ENCODE measurements at places on chromosomes 5 and 9.

DNA sequence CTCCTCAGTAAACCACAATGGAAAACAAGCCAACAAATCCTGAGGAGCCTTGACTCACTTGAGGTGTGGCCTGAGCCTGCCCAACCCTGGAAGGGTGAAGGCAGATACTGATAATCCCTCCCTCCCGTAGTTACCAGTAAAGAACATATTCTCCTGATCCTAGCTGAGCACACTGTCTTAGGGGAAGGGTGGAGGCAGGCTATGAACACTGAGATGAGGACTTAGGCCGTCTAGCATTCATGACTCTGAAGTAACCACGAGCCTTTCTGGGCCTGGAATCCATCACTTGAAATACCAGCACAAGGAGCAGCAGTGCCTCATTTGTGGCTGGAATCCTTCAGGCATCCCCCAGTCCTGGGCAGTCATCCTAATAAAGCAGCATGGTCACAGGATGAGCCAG, 124.5 kb upstream of the PRLR start:
- no peak for DNase-seq

DNA sequence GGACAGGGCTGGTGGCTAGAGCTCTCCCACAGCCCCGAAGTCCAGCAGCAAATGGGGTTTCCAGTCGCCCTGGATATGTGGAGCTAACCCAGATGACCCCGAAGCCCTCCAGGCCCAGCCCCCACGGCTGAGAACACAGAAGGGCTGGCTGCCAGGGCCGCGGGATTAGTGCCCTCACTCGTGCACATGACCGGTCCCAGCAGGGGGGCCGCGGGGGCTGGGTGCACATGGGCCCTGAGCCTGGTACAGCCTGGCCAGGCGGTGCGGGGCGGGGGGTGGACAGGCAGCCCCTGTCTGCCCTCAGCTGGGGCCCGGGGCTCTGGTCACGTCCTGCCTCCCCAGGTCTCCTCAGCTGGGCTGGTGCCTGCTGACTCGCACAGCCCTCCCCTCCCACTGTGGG, 5.9 kb downstream of the SSNA1 start:
- no peak for DNase-seq

GRCh38 chr9:82934949-82935348, 128.0 kb downstream of the RASEF start:
- no peak for DNase-seq

DNA sequence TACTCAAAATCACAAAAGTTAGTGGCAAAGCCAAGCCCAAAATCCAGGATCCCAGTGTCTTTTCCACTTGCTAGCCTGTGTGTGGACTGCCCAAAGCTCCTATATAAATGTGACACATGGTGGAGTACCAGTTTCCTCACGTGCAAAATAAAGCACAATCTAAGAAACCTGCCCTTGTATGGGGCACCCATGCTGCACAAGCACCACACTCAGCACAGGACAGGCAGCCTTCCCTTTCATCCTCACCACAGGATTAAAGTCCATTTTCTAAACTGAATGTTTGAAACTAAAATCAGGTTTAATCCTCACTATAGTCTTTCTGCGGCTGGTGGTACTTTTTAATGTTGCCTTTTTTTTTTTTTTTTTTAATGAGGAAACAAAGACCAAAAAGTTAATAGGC, 5.5 kb downstream of the CDK5RAP2 start:
- no peak for DNase-seq

GRCh38 chr9:130026583-130027340, 16.2 kb downstream of the FNBP1 start:
- no peak for DNase-seq

DNA sequence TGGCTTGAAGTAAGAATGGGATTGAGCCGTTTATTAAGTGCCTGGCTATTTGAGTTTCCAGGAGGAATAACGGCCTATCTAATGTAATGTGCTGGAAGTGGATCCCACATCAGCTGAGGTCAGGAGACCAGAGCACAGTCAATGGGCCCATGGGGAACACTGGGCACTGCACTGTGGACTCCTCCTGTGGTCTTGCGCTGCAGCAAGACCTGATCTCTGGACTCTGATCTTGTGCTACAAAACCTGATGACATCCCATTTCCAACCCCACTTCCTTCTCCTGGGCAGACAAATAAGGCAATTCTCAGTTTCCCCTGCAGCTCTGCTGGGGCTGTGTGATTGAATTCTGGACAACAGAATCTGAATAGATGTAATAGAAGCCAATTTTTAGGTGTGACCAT, 151.7 kb upstream of the ADCY2 start:
- no peak for DNase-seq

DNA sequence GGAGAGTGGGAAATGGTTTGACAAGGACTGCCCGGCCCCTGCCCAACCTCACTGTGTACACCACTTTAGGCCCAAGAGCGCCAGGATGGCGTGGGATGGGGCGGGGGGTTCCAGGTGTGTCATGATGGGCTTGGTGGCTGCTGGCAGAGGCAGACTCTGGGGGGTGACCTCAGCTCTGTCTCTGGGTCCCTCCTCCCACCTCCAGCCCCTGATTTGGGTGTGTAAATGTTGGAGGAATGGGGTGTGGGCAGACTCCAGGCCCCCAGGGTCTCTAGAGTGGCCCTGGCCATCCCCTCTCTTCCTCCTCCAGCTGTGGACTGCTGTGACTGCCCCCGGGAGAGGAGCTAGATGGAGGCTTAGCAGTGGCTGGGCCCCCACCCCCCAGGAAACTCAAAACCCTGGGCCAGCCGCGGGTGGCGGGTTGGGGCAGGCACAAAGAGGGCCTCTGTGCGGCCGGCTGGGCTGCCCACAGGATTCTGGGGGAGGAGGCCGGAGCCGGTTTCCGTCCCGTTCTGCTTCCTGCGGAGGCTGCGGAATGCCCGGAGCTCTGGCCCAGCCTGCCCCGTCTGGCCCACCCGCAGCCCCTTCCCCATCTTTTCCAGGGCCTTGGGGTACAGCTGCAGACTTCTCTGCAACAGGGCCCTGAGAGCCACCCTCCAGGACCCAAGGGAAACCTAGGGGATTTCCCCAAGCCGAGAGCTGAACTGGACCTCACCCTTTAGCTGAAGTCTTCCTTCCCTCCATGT, 23.1 kb downstream of the CXXC5 start:
- no peak for DNase-seq

DNA sequence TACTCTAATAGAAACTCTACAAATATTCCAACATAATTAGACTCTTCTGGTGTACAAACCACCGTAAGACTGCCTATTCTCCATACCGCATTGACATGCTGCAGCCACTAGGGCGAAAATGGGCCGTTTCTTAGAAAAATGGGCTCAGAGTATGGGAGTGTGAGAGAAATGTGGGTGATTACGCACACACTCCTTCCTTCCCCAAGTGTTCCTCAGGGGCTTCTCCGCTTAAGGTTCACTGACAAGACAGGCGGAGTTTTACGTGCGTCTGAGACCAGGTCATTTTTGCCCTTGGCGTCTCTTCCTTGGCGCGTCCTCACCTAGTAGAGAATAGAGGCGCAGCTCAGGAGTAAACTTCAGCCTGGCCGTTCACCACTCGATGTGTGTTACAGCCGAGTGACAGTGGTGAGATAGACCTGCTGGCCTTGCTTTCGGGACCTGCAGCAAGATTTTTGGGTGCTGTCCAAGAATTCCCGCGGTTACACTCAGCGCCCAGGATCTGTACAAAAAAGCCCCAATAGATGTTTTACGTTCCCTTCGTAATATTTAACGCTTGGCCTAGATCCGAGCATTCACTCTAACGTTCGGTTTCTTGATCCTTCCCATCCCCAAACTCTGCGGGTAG, 1.8 kb upstream of the NTRK2 start:
- DNase-seq = no peak

GRCh38 chr9:120616966-120617935, 37.3 kb upstream of the CDK5RAP2 start:
- DNase-seq = no peak

DNA sequence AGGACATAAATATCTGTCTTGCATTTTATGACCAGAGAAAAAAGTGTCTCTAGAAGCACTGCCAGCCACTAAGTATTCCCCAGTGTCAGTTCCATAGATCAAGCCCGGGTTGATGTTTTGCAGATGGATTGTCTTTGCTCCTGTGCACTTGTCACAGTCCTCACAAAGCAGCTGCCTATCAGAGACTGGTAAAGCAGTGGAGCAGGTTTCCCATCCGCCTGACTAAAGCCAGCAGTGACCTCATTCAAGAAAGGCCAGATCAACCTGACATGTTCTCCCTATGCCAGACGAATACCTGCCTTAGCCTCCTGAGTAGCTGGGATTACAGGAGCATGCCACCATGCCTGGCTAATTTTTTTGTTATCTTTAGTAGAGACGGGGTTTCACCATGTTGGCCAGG, 26.8 kb upstream of the GARNL3 start:
- no peak for DNase-seq

DNA sequence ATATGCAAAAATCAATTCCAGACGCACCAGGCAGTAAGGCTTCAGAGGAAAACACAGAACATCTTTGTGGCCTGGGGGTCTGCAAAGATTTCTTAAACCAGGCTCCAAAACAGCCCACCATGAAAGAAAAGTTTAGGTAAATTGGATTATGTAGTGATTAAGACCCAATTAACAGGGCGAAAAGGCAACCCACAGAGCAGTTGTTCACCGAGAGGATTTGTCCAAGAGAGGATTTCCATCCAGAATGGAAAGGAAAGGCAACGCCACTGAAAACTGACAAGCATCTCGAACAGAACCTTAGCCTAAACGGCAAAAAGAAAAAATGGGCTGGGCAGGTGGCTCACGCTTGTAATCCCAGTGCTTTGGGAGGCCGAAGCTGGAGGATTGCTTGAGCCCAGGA, 37.4 kb downstream of the GLT6D1 start:
- DNase-seq = no peak

DNA sequence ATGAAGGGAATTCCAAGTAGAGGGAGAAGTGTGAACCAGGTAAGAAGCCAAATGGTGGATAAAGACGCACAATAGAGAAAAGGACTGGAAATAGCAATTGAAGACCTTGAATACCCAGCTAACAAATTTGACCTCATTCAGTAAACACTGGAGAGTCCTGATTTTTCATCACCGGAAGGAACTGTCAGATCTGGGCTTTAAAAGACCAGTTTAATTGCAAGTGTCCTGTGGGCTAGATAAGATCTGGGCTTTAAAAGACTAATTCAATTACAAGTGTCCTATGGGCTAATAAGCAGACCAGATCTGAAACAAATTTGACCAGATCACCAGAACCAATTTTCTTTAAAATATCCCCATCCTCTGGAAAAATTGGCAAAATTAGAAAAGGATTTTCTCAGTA, 380.0 kb downstream of the ACTL7B start:
- DNase-seq = no peak

DNA sequence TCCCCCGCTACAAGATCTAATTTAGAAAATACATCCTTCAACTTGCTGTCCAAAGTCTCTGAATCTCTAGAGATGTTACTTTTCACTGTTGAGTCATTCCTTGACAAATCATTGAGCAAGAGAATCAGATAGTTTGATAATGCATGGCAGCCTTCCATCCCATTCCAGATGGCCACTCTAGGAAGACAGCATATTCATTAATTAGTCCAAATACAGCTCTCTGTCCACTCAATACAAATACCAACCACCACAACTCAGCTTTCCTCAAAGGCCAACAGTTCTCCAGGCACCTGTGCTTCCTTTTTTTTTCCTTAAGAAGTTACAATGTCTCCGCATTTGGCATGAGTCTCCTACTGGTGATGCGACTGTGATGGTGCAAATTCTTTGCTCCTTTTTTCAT, 72.3 kb downstream of the DROSHA start:
- DNase-seq = no peak

DNA sequence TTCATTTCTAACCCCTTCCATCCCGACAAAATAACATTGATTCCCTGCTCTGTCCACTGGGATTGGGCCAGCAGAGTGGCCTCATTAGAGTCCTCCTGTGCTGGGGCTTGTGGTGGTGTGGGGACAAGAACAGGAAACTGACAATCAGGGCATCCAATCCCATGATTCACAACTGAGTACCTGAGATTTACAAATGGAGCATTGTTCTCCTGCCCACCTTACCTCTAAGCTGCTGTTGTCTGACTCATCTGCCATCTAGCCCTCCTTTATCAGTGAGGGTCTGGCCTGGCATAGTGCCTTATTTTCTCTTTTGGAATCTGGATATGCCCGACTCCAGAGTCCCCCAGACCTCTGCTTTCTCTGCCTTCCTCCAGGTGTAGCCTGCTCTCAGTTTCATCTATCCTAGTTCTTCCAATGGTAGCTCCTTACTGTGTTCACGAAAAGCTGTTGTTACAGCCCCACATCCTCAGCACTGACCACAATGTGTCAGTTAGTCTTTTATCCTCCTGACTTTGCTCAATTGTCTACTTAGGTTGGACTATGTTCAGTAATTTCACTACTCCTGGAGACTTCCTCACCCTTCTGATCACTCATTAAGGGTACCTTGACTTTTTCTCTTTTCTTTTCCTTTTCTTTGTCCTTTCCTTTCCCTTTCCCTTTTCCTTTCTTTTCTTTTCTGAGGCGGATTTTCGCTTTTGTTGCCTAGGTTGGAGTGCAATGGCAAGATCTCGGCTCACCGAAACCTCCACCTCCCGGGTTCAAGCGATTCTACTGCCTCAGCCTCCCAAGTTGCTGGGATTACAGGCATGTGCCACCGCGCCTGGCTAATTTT, 13.4 kb downstream of the WNT8A start:
- DNase-seq = no peak

GRCh38 chr5:137461391-137462264, 37.5 kb downstream of the SPOCK1 start:
- DNase-seq = no peak

- no peak for DNase-seq
Measured at GRCh38 chr9:20189871-20190270, 401.0 kb upstream of the SLC24A2 start.

DNA sequence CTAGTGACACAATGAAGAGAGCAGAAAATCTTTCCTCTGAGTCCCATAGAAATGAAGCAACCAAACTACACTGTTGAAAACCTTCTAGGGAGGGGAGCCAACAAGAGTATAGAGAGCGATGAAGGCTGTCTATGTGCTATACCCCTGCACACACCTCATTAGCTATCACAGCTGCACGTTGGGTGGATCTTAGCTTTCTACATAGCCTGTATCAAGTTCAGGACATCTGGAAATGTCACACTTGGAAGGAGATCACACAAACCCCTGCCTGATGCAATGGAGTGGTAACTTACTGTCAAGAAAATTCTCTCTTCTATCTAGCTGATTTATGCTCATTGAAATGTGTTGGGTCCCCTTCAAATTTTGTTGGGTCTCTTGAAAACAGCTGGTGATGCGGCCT, 127.0 kb upstream of the NTRK2 start:
- DNase-seq = no peak

- no peak for DNase-seq
Measured at GRCh38 chr9:31629292-31629691, 755.2 kb upstream of the ACO1 start.

GRCh38 chr5:75510836-75511434, 494 bp downstream of the CERT1 start:
- no peak for DNase-seq

GRCh38 chr5:148843510-148844318, 17.3 kb downstream of the ADRB2 start:
- no peak for DNase-seq

GRCh38 chr5:125390326-125390725, 643.9 kb upstream of the ZNF608 start:
- no peak for DNase-seq

GRCh38 chr5:11785771-11786352, 118.4 kb downstream of the CTNND2 start:
- no peak for DNase-seq
